Gastrocnemius medialis (tissue), 4 donors: ENCODE measurements at places on chromosomes 1 and 21. TPM values are rescaled to one million over a fixed set of nuclear protein-coding genes. Genes with fewer than 3 reads are reported as not detected.

- H3K4me1 ChIP-seq, result peaks cover 28% of the 10 kb centered on the region
- no peaks in the 10 kb centered on the region for H3K36me3 ChIP-seq
- DNase-seq, result no peak
- H3K27ac ChIP-seq, result peak overlapping the region; percentile 75
- H3K4me3 ChIP-seq, result no peak overlapping the region
Observed at GRCh38 chr1:150613061-150613920, 16.1 kb downstream of the ENSA start.

GRCh38 chr1:235625340-235625739 is 24.2 kb downstream of the GNG4 start:
- H3K36me3 ChIP-seq, result no peaks in the 10 kb centered on the region
- no peak for DNase-seq

DNA sequence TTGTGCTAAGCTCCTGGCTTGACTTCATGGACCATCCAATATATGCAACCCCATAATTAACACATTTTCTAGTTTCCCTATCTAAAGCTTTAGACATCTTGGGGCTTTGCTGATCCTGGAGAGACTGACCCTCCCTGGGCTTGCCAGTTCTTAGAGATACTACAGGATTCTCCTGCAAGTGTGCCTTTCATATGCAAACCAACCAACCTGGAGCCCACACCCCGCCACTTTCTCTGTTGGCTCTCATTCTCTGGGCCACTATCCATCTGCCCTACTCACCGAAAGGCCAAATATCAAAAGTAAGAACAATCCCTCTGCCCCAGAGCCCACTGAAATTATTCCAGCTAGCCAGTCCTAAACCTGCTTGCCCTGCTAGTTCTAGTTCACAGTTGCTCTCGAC is 2.2 kb upstream of the GBP6 start:
- H3K4me3 ChIP-seq, result no peak overlapping the region
- no peaks in the 10 kb centered on the region for H3K4me1 ChIP-seq
- H3K27ac ChIP-seq, result no peak overlapping the region
- no peaks in the 10 kb centered on the region for H3K27me3 ChIP-seq

DNA sequence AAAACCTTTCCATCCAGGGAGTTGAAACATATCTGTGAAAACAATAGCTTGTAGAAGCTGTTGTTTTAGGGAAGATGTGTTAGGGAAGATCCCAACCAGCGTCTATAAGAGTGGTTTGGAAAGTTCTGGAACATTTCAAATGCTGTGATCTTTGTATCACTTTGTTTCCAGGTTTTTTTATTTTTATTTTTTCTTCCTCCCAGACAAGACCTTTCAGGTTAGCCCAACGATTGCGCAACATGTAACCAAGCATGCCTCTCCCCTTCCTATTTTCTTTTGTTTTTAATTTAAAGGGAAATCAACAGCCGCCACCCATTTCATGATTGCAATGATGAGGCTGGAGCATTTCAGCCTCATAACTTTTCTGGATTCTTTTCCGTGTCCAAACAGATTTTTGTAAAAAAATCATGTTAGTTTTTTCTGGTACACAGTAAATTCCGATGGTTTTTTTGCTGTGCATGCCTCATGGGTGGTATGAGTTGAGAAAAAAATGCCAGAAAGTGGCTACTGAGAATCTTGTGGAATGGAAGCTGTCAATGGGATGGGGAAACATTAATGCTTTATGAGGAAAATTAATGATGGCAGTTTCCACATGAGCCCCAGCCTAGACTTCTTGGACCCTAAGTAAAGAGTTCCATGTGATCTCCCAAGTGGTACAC is 109.3 kb downstream of the RUNX1 start:
- no peak overlapping the region for H3K4me3 ChIP-seq
- no peaks in the 10 kb centered on the region for H3K27me3 ChIP-seq
- DNase-seq, result no peak
- H3K36me3 ChIP-seq, result no peaks in the 10 kb centered on the region
- no peaks in the 10 kb centered on the region for H3K4me1 ChIP-seq

DNA sequence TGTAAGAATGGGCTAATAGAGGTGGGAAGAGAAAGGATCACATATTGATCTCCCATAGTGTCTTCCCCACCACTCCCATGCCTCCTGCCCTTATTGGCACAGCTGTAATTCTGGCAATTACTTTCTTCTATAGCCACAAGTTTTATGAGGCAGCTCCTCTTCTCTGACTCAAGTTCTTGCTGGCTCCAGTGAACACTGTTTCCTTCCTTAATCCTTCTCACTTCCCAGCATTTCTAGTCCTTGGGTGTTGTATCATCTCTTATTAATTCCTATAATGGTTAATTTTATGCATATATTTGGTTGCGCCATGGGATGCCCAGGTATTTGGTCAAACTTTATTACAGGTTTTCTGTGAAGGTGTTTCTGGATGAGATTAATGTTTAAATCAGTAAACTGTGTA is 103.3 kb downstream of the MRPL39 start:
- no peak overlapping the region for H3K27ac ChIP-seq
- H3K4me1 ChIP-seq, result no peaks in the 10 kb centered on the region
- H3K36me3 ChIP-seq, result no peaks in the 10 kb centered on the region
- H3K27me3 ChIP-seq, result no peaks in the 10 kb centered on the region

DNA sequence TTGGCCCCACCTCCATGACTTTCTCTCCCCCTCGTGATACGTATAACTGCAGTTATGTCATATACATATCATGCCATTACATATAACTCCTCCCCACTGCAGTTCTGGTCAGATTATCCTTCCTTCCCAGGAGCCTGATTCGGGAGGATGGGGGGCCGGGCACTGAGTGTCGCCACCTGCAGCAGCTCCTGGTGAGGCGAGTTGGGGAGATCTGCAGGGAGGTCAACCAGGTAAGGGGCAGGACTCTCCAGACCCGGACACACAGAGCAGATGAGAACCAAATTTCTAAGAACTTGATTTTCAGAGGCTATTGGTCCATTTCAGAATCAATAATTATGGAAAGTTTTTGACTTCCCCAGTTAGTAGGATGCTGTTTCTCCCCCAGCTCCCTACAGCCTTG is 19.5 kb downstream of the HYI start:
- H3K27ac ChIP-seq, result no peak overlapping the region
- H3K4me1 ChIP-seq, result no peaks in the 10 kb centered on the region
- no peak for DNase-seq
- H3K4me3 ChIP-seq, result no peak overlapping the region
- no peaks in the 10 kb centered on the region for H3K27me3 ChIP-seq

GRCh38 chr21:41245509-41246135 is 71.0 kb upstream of the FAM3B start:
- H3K27me3 ChIP-seq, result no peaks in the 10 kb centered on the region
- no peaks in the 10 kb centered on the region for H3K36me3 ChIP-seq
- DNase-seq, result no peak
- no peaks in the 10 kb centered on the region for H3K4me1 ChIP-seq
- no peak overlapping the region for H3K4me3 ChIP-seq

GRCh38 chr1:36300526-36300925 is 5.6 kb upstream of the SH3D21 start:
- H3K4me3 ChIP-seq, result no peak overlapping the region
- DNase-seq, result no peak
- peak overlapping the region; percentile 75 for H3K27ac ChIP-seq

DNA sequence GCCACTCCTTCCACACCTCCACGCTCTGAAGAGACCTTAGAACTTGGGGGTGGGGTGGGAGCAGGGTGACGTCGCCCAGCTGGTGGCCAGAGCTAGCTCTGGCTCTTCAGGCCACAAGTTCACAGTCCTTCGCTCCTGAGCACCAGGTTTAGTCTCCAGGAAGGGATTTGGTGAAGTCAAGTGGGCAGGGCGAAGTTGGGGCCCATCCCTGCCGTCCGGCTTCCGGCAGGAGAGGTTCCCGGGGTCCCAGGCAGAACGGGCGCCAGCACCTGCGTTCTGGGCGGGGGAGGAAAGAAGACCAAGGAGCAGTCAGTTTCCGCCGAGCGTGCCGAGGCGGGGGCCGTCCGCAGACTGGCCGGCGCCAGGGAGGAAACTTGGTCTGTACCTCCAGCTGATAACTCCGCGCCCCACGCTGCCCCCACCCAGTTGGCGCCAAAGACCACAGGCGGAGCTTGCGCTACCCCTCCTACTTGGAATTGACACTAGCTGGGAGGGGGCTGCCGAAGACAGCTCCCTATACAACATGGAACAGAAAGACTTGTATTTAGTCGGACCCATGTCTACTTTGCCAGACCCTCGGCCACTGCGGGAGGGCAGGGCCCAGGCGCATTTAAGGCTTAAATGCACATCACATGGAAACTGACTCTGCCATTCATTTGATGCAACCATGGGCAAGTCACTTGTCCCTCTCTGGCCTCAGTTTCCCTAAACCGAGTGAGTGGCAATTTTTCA is 995 bp downstream of the ID3 start:
- H3K4me1 ChIP-seq, result peaks cover 51% of the 10 kb centered on the region
- H3K4me3 ChIP-seq, result peak overlapping the region; percentile 54
- H3K27me3 ChIP-seq, result no peaks in the 10 kb centered on the region
- no peaks in the 10 kb centered on the region for H3K36me3 ChIP-seq

- H3K36me3 ChIP-seq, result no peaks in the 10 kb centered on the region
- no peaks in the 10 kb centered on the region for H3K27me3 ChIP-seq
- no peak for DNase-seq
- H3K4me3 ChIP-seq, result no peak overlapping the region
- peaks cover 12% of the 10 kb centered on the region for H3K4me1 ChIP-seq
- no peak overlapping the region for H3K27ac ChIP-seq
Observed at GRCh38 chr1:117271959-117272358, 61.2 kb upstream of the VTCN1 start.

DNA sequence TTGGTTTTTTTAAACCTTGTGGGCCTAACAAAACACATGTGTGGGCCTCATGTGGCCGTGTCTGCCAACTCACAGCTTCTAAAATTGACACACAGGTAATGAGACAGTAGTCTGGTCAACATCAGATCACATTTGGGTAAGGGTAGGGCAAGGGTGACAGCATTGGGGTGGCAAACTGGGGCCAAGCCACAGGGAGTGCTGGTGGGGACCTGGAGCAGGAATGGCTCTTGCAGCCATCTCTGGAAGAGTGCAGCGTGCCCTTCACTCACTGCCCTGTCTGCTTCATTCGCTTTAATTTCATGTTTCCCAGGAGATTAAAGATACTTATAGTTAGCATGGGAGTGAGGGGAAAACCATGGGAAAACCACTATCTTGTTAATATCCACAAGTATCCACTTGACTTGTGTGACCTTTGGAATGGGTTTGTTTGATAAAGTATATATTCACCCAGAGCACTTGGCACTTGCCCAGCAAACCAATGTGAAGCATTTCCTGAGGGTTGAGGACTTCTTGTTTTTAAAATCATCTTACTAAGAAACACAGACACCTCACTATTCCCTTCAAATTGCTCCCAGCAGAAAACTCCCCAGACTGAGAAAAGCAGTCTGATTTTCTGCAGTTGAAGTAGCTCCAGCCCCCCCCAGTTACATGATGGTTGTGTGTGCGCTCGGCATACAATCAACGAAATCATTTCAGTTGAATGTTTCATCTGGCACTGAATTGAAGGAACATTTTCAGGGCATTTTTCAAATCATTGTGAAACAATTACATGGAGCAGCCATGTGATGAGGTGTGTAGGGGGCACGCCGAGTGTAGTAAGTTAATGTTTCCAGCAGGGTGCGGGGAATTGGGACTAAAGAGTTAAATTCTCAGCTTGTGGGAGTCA is 175.7 kb downstream of the VPS13D start:
- H3K4me1 ChIP-seq, result peaks cover 48% of the 10 kb centered on the region
- DNase-seq, result no peak
- no peaks in the 10 kb centered on the region for H3K27me3 ChIP-seq
- H3K27ac ChIP-seq, result peak overlapping the region; percentile 71
- H3K4me3 ChIP-seq, result no peak overlapping the region

DNA sequence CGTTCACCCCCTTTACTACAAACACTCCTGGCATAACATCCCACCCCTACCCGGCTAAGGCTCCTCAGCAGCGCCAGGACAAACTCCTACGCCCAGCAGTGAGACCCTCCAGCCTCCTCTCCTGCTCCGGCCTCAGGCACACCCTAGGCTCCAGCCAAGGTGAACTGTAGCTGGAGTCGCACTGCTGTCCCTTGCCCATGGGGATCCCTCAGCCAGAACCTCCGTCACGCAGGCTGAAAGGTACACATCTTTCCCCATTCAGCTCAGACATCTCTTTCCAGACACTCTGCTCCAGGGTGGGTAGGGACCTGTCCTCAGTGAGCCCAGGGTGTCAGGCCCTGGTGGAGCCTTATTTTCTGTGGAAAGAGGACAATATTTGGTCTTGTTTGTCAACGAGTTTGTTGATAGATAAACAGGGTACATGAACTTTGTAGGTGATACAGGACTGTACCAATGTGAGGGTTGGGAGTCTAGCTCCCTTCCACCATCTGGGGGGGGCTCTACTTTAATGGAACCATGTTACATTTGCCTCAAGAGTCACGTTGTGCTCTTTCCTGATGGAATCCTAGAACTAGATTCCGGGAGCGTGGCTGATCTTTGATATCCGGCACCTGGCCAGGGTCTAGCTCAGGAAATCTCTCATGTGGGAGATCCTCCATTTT is 56.5 kb upstream of the SSBP3 start:
- no peak for DNase-seq
- no peaks in the 10 kb centered on the region for H3K36me3 ChIP-seq
- H3K4me1 ChIP-seq, result no peaks in the 10 kb centered on the region
- H3K27me3 ChIP-seq, result no peaks in the 10 kb centered on the region
- no peak overlapping the region for H3K4me3 ChIP-seq
- no peak overlapping the region for H3K27ac ChIP-seq

DNA sequence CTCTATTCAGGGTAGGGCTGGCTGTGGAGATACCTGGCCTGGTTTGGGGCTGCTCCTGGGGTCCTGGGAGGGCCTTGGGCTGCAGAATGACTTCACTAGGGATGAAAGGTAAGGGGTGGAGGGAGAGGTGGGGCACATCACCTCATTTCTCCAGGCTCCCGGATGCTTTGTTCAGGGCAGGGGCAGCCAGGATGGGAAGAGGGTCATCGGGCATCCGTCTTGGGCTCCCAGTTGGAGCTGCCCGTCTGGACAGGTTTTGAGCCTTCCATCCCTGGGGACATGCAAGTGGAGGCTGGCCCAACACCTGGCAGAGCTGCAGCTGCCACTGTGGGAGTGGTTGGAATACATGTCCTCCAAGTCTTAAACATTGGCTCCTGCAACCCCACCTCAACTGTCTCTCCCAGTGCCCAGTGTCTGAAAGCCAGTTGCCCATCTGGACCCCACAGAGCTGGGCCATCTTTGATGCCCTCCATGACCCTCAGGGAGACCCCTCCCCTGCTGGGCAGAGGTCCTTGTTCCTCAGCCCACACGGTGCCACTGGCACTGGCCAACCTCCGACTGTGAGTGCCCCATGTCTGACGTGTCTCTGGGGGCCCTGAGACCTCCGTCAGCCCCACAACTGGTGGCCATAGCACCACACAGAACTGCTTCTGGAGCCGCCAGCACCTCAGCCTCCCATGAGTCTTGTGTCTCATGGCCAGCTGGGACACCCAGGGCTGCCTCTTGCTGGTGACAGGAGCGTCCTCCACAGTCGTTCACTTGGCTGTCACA is 52.8 kb downstream of the TRIM11 start:
- no peaks in the 10 kb centered on the region for H3K4me1 ChIP-seq
- no peaks in the 10 kb centered on the region for H3K36me3 ChIP-seq
- H3K4me3 ChIP-seq, result no peak overlapping the region

The RHCE gene
- not detected for total RNA-seq

The SLC35F3 gene
- not detected for total RNA-seq

The BGLAP gene
- not detected for total RNA-seq
